ENCODE measurements at places on chromosomes 3 and 15. TPM values are rescaled to one million over a fixed set of nuclear protein-coding genes. Genes with fewer than 3 reads are reported as not detected.

ZNF197 gene
- total RNA-seq = 15.6 TPM

- no peak for DNase-seq
Observed at GRCh38 chr3:15096046-15096445, 2.9 kb downstream of the RBSN start.

- no peak for DNase-seq
Observed at GRCh38 chr3:173761161-173761560, 363.6 kb downstream of the NLGN1 start.

DNA sequence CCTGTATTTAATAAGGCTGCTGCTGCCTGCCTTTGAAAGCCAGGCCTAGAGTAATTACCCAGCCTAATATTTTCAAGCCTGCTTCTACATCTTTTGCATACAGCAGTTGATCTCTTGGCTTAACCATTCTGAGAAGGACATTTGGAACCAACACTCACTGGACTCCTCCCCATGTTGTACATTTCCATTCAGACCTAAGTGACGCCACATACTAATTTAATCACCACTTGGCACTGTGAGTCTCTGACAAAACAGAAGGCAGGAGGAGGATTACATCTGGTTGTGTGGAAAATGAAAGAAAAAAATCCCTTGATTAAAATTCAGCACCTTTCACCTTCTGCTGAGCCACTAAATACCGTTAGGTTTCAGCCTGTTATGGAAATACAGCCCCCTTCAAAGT is 102.2 kb upstream of the ARRDC4 start:
- DNase-seq = no peak

DNA sequence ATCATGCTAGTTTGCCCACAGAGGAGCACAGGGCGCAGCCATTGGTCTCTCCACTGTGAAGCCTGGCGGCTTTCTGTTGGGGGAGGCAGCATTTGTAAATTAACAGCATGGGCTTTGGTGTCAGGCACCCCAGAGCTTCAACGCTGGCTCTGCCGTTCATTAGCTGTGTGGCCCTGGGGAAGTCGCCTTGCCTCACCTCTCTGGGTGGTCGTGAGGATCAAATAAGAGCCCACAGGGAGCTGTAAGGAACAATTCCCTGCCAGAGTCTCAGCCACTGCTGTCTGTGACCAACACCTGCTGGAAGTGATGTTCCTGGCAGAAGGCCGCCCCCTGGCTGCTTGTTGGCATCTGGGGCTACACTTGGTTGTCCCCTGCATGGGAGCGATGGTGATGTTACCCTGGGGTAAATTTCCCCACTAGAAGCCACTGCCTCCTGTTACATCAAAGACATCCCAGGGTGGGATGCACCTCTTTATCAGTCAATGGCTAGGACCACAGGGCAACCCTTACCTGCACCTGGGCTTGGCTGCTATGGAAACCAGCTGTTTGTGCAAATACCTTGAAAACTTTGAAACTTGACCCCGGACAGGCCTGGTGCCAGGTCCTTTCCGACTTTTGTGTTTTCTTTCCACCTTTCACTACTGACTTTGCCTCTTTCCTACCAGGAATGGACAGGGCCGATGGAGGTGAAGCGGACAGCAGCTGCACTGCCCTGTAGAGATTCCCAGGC is 36.9 kb downstream of the DNASE1L3 start:
- DNase-seq = peak; percentile 60

GRCh38 chr3:72266016-72266370 is 481.0 kb upstream of the PROK2 start:
- DNase-seq = no peak

GRCh38 chr3:142613491-142613890 is 17.3 kb downstream of the PLS1 start:
- DNase-seq = no peak

B4GALT4 gene
- 16.4 TPM for total RNA-seq

DNA sequence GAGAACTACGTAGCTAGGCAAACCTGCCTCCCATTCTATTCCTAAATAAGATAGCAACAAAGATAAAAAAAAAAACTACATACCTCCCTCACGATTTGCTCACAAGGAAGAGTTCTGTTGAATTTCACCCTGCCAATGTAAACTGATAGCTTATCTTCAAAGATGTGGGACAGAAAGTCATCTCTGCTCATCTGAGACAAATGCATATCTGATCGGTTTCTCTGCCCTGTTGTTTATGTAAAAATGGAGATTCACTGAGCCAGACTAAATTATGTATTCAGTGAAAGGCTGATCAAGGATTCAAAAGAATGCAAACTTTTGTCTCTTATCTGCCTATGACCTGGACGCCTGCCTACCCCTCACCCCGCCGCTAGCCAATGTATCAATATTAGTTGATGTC is 11.2 kb downstream of the PYGO1 start:
- no peak for DNase-seq

GRCh38 chr15:93031103-93031464 is 57.9 kb downstream of the RGMA start:
- DNase-seq = no peak

Data from activated CD8-positive, alpha-beta T cell treated with anti-CD3 and anti-CD28 coated beads, Interleukin-2, amount 10 ng/mL, durations not matched to agents 7 days and 5 days (primary cell).